ENCODE measurements at places on chromosomes 16 and 17.

DNA sequence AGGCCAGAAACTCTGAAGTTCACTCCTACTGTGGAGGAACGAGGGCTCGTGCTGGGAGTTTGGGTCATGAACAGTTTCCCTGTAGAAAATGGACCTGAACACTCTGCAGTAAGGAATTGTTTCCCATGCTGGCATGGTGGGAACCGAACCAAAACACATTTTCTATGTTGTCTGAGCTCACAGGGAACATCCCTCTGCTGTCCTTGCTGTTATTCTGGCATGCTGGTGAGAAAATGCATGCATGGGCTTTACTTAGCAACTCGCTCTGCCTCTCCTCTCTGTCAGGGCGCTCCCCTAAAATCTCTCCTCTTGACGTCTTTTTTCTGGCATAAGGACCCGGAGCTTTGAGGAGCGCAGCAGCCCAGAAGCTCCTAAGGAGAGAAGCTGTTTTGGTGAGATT is 5.4 kb downstream of the RTN4RL1 start:
- DNase-seq = no peak

GRCh38 chr17:43952724-43953666 is 745 bp downstream of the PYY start:
- no peak for DNase-seq

DNA sequence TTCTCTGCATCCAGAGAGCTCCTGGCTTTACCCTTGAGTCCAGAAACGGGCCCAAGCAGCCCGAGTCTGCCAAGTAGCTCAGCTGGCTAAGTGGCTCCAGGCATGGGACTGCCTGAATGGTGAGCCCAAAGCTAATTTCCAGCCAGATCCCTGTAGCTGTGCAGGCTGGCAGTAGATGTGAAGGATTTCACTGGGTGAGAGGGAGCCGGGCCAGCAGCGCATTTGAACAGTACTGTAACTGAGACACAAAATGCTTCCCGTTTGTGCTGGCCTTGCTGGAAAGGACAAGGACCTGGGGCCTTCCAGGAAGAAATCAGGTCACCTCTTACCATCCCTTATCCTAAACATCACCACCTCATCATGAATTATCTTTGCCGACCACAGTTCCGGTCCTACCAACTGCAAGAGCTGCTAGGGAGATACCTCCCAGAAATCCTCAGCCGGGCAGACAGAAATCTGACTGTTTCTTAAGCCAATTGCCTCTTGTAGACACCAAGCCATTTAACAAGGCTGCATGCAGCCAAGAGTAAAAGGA is 3.7 kb downstream of the TIMP2 start:
- DNase-seq = no peak

DNA sequence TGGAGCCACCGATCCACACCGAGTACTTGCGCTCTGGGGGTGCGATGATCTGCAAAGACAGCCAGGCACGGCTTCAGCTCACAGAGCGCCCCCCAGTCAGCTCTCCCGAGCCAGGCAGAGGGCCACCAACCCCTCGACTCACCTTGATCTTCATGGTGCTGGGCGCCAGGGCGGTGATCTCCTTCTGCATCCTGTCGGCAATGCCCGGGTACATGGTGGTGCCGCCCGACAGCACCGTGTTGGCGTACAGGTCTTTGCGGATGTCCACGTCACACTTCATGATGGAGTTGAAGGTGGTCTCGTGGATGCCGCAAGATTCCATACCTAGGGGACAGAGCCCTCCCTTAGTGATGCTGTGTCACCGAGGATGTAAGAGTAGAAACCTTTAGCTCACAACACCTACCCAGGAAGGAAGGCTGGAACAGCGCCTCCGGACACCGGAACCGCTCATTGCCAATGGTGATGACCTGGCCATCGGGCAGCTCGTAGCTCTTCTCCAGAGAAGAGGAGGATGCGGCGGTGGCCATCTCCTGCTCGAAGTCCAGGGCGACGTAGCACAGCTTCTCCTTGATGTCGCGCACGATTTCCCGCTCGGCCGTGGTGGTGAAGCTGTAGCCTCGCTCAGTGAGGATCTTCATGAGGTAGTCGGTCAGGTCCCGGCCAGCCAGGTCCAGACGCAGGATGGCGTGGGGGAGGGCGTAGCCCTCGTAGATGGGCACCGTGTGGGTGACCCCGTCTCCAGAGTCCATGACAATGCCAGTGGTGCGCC is 1.6 kb downstream of the ACTG1 start:
- peak; percentile 35 for DNase-seq

- DNase-seq = no peak
These were observed 134.2 kb downstream of the MGAT5B start for GRCh38 chr17:77002103-77003045.

DNA sequence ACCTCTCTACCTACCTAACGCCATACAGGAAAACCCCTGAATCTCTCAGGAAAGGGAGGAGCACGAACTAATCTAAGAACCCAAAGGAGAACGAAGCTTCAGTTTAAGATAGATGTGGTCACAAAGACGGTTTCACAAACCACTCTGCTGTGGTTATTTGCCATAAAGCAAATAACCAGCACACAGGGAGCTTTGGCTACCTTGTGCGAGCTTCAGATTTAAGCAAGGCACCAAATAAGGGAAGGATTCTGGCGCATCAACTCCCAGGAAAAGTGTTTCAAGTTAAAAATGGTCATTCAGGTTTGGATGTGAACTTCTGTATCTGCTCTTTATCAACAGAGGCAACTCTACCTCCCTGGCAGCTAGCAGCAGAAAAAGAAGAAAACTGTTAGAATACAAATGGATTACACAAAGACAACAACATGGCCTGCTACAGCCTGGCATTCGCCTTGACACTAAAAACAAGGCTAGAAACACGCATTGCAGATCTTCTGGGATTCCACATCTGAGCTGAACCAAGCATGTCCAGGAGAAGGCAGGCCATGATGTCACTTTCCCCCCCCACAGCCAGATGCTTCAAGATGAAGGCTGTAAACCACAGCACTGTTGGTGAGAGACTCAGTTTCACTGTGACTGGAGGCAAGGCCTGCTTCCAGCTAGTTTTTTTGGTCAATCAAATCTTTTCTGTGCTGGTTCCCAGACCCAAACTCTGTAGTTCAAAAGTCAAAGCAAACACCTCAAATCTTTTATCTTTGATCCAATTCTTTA is 43.6 kb downstream of the SMG6 start:
- DNase-seq = peak; percentile 95

- peak; percentile 30 for DNase-seq
These were observed 533 bp downstream of the RASD1 start for GRCh38 chr17:17495536-17496188.

- DNase-seq = peak; percentile 72
These were observed 732 bp downstream of the ULK2 start for GRCh38 chr17:19867079-19867328.

GRCh38 chr17:983921-984320 is 4.3 kb upstream of the NXN start:
- no peak for DNase-seq

- no peak for DNase-seq
These were observed 67.1 kb downstream of the VPS53 start for GRCh38 chr17:647324-648197.

DNA sequence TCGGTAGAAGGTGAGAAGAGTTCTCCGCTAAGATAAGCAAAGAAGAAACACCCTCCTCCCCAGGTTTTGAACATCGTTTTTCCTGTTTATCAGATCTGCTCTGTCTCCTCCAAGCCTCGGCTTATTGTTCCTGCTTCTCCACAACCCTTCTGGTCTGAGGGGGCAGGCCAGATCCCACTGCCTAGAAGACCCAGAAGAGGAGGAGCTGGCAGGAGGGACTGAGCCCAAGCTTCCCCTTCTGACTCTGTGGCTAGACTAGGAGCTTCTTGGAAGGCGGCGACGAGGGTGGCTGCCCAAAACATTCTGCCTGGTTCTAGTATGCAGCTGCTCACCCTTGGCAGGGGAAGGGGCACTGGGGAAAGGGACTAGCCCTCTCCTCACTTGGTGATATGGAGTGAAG is 5.2 kb upstream of the HOXB5 start:
- DNase-seq = no peak

- no peak for DNase-seq
These were observed 28.2 kb downstream of the ZNF652 start for GRCh38 chr17:49333804-49334203.

GRCh38 chr17:31401456-31402254 is 10.2 kb downstream of the RAB11FIP4 start:
- no peak for DNase-seq

- DNase-seq = no peak
These were observed 2.3 kb upstream of the RSKR start for GRCh38 chr17:28616281-28616680.

GRCh38 chr16:69112285-69113129 is 7.1 kb downstream of the HAS3 start:
- DNase-seq = peak; percentile 61

GRCh38 chr17:17952691-17953090 is 19.5 kb downstream of the TOM1L2 start:
- DNase-seq = no peak

- no peak for DNase-seq
These were observed 69.6 kb upstream of the GSE1 start for GRCh38 chr16:85543536-85543935.

DNA sequence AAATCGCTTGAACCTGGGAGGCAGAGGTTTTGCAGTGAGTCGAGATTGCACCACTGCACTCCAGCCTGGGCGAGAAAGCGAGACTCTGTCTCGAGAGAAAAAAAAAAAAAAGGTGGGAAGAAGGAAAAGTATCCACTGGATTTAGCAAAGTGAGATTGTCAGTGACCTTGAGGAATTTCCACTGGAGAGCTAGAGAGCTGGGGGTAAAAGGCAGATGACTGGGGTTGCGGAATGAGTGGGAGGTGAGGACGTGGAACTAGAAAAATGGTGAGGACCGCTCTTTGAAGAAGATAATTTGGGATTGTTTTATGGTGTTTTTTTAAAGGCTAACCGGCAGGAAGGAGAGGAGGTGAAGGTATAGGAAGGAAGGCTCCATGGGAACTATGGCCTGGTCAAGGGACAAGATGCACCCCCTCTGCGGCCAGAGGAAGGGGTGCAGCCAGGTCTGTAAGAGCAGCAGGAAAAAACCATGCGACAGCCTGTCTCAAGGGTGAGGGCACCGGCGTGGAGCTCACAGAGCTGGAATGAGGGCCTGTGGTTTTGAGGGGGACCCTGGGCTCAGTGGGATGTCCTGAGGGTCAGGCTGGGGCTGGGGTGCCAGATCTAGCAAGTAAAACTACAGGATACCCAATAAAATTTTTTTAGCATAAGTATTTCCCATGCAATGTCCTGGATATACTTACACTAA is 694 bp upstream of the MLST8 start:
- no peak for DNase-seq

DNA sequence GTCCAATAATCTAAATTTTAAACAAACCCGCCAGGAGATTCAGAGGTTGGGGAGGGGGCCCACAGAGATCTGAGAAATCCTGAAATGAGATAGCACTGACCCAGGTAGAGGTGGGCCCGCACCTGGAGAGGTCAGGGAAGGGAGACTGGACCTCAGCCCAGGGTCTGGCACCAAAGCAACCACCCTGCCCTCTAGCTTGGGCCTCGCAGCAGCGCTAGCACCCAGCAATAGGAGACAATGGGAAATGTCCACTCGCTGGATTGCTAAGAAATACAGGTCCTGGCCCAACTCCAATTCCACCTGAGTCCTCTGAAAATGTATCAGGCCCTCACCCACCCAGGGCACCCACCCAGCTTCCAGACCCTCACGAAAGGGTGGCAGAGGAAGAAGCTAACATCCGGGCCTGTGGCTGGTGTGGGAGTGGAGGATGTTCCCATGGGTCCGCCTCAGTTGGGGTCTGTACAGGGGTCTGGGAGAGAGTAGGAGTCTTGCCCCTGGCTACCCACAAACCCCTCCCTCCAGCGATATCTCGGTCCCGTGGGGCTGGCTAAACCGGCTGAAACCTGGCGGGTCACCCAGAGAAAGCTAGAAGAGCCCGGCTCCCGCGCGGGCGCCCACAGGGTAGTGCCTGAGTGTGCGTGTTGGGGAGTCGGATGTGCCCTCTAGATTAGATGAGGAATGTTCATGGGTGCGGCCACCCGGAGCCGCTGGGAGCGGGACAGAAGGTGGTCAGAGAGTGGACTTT is 1.1 kb downstream of the PLLP start:
- no peak for DNase-seq

DNA sequence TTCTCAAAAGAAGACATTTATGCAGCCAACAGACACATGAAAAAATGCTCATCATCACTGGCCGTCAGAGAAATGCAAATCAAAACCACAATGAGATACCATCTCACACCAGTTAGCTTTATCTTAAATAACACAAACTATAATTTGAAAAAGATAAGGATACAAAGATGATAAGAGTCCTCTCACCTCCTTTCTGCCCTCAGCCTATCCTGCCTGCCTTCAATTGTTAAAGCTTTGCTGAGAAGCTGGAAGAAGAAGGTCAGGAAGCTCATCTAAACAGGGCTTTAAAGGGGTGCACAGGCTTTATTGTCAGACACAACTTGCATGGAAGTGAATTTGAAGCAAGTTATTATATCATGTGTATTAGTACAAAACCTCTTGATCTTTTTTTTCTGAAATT is 676.3 kb upstream of the GOT2 start:
- DNase-seq = no peak

DNA sequence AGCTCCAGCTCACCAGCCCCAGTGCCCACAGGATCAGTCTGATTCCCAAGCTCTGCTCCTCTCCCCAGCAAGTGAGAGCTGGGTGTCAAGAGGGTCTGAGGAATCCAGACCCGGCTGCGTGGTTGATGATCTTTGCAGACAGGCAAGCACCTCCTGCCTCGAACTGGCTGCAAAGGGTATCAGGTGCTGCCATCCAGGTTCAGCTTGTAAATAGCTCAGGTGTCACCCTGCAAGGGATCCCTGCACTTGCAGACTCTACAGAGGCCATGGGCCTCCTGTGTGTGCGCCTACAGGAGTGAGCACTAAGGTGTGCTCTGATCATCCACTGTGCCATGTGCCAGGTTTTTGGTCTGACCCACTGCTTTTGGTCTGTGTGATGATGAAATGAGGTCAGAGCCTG is 16.2 kb downstream of the DEXI start:
- DNase-seq = no peak

DNA sequence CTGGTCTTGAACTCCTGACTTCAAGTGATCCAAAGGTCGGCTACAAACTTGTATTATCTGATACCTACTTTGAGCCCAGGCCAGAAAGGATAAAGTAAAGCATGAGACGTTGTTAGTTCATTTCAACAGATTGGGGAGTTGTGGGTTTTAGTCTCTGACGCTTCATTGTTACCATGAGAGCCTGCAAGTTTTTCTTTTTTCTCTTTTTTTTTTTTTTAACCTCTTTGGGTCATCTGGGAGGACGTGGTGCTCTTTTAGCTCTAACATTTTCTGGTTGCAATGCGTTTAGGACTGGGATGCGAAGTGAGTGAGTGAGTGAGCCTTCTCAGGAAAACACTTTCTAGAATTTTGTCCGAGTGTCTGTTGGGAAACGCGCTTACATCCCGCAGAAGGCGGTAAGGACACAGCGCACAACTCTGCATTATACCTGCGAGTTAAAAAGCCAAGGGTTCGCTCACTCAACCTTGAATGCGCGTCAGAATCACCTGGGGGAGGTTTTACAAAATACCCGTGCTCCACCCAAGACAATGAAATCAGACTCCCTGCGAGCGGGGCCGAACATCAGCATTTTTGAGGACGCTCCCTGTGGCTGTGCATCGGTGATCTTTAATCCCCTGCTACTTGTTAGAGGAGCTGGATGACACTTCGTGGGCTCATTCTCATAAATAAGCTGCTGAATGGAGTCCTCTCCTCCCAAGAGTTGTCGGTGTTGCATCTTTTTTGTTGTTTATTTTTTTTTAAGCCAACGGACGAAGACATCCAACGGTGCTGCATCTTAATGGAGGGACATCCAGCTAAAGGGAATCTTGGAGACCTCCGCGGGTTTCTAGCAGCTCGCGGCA is 629 bp upstream of the RNF135 start:
- DNase-seq = peak; percentile 69

GRCh38 chr17:81337476-81337879 is 42.4 kb upstream of the SLC38A10 start:
- DNase-seq = no peak
